Stimulated activated CD8-positive, alpha-beta memory T cell treated with anti-CD3 and anti-CD28 coated beads, Interleukin-2, amount 100 ng/mL, for 48 hours (primary cell): ENCODE measurements at places on chromosomes 11 and 22.
A peak's percentile ranks its signal among the peaks of the same experiment; 100 is the strongest.

- no peak for DNase-seq
Observed at GRCh38 chr11:127454856-127455255, 454.3 kb upstream of the KIRREL3 start.

DNA sequence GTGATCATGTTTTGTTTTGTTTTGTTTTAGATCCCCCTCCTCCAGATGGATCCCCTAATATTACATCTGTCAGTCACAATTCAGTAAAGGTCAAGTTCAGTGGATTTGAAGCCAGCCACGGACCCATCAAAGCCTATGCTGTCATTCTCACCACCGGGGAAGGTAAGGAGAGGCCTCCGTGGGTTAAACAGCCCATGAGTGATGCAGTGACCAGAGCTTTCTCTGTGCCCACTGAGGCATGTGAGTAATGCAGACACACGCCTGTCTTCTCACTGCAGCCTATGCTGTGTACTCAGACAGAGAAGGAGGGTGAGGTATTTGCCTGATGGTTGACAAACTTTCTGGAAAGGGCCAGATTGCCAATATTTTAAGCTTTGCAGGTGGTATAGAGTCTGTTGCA, 73.7 kb upstream of the OR4B1 start:
- no peak for DNase-seq

- DNase-seq: no peak
Observed at GRCh38 chr11:46332568-46333393, 14.5 kb upstream of the DGKZ start.

GRCh38 chr22:19889951-19890350, 35.3 kb upstream of the GNB1L start:
- no peak for DNase-seq

- DNase-seq: no peak
Observed at GRCh38 chr22:17717708-17718107, 56.6 kb downstream of the BID start.

GRCh38 chr11:68432874-68433273, 27.7 kb upstream of the PPP6R3 start:
- DNase-seq: no peak

DNA sequence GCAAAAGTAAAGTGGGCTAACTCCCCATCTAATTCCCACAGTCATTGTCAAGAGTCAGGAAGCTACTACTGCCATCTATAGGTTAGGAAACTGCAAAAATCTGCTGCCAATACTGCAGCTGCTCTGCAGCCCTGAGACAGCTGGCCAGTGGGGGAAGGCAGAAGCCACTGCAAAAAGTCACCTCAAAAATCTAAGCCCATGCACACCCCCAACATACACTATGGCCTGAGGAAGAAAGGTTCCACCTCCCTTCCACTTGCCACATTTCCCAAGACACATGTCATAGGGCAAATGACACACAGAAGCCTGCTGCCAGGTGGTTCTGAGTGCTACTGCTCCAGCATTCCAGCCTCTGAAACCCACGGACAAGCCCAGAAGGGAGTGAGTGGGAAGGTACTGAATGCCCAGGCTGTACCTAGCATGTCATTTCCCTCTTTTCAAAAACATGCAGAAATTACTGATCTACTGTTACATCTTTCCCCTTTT, 36.9 kb downstream of the DGCR2 start:
- DNase-seq: no peak

DNA sequence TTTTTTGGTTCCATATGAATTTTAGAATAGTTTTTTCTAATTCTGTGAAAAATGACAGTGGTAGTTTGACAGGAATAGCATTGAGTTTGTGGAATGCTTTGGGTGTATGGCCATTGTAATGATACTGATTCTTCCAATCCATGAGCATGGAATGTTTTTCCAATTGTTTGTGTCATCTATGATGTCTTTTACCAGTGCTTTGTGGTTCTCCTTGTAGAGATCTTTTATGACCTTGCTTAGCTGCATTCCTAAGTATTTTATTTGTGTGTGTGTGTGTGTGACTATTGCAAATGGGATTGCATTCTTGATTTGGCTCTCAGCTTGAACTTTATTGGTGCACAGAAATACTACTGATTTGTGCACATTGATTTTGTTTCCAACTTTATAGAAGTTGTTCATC, 3.0 kb upstream of the CSF2RB start:
- no peak for DNase-seq

DNA sequence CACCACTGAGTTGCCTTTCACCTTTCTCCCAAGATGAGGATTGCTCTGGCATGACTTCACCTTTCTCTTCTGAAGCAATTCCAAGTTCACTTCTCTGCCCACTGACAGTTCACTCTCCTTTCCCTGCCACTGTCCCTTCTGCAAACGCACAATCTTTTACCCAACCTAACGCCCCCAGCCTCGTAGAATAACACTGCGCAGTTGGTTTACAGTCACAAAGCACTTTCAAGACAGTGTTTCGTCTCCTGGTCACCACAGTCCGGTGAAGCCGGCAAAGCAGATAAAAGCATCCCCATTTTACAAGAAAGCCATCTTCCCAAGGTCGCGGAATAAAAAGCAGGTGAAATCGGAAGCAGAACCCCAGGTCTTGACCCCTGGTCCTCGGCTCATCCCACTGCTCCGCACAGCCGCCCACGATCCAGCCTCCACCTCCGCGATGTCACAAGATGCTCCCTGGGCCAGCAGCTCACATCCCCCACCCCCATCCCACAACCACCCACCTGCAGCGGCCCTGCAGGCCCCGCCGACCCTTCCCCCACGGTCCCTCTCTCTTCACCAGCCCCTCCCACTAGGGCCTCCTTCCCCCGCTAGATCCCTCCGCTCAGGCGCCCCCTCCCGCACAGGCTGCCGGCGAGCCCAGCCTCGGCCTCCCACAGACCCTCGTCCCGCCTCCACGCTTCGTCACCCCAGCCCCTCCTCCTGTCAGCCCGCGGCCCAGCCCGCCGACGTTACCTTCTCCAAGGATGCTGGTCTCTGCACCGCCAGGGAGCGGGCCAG, 585 bp downstream of the PI4KA start:
- DNase-seq: peak; percentile 77

DNA sequence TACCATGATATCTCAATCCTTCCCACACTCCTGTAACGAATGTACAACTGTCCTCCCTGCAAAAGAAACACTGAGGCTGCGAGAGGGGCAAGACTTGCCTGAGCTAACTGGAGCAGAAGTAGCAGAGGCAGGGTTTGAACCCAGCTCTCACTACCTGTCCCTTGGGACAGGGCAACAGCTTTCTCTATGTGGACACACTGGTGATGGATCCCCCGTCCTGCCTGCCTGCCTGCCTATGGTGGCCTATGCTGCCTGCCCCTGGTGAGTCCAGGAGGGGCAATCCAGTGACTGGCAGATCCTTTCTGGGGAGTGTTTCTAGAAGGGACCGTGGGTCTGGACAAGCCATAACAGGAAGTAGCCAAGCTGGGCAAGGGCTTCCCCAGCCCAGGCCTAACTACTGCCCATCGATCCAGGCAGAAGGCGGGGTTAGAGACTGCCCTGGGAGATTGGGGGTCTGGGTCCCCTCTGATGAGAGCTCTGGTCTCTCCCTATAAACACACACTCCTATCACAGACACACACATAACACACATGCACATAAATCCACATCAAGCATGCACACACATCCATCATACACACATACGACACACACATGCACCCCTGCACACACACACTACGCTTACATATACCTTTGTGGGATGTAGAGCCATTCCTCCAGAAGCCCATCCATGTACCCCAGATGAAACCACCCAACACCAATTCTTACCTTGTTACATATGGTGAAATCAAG, 1.1 kb upstream of the EMID1 start:
- no peak for DNase-seq

- DNase-seq: no peak
Observed at GRCh38 chr22:24587948-24588347, 4.9 kb downstream of the LRRC75B start.
